ENCODE measurements at places on chromosomes 11 and 22. TPM values are rescaled to one million over a fixed set of nuclear protein-coding genes. Genes with fewer than 3 reads are reported as not detected.
A peak's percentile ranks its signal among the peaks of the same experiment; 100 is the strongest.

PAMR1 gene
- total RNA-seq: not detected

GLB1L3 gene
- 4.1 TPM for total RNA-seq

ASRGL1 gene
- total RNA-seq: 3.7 TPM

NELL1 gene
- total RNA-seq: not detected

NDUFA6 gene
- 91.6 TPM for total RNA-seq

LIF gene
- 304 TPM for total RNA-seq

THRSP gene
- not detected for total RNA-seq

SLC25A45 gene
- 25.1 TPM for total RNA-seq

- H3K36me3 ChIP-seq: no peaks in the 10 kb centered on the region
- no peak overlapping the region for H3K4me3 ChIP-seq
- no peaks in the 10 kb centered on the region for H3K4me1 ChIP-seq
- H3K27me3 ChIP-seq: no peaks in the 10 kb centered on the region
- no peak for DNase-seq
Measured at GRCh38 chr11:79174045-79175008, 266.5 kb downstream of the TENM4 start.

DNA sequence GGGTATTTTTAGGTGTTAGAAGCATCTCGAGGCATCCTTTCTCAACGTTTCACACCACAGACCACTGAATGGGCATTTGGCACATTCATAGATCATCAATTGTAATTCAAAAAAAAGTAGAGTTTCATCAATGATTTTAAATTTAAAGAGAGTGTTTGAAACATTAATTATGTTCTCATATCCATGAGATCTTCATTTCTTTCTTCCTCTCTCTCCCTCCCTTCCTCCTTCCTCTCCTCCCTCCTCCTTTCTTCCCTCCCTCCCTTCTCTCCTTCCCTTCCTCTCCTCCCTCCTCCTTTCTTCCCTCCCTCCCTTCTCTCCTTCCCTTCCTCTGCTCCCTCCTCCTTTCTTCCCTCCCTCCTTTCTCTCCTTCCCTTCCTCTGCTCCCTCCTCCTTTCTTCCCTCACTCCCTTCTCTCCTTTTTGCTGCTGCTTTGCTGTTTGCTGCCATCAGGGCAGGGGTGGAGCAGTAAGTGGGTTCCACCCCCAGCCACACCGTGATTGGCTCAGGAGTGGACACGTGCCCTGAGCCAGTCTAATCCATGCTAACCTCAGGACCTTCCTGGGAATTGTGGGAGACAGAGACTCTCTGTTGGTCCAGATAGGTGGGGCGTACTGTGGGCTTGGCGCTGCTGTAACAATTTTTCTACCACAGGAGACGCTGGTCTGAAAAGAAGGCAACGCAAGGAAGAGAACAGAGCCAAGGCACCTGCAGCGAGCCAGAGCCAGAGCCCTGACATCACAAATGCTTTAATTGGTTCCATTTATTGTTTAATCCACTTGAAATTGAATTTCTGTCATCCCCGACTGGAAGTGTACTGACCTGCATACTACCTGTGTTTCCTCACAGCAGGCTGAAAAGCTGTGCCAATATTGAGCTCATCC, 33.7 kb upstream of the APOBEC3A start:
- H3K27ac ChIP-seq: no peak overlapping the region
- peaks cover 52% of the 10 kb centered on the region for H3K27me3 ChIP-seq
- H3K4me1 ChIP-seq: peaks cover 5% of the 10 kb centered on the region
- H3K36me3 ChIP-seq: no peaks in the 10 kb centered on the region
- DNase-seq: no peak
- H3K4me3 ChIP-seq: no peak overlapping the region

DNA sequence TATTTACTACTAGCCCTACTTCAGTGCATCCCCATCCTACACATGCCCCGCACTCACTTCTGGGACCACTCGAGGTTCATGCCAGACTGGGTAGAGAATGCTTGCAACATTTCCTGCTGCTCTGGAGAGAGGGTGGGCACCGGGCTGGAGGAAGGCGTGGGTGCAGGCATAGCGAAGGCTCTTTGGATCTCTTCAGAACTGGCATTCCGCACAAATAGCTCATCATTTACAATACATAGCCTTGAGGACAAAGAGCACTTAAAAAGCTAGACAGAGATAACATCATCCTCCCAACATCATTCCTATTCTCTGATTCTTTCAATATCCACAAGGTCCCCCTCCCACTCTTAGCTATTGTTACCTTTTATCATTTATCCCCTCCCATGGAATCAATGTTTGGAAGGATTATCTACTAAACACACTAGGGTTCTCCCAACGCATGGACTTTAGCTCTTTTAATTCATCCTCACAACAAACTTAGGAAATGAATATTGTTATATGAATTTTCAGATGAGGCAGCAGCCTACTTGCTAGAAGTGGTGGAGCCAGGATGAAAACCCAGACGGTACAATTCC, 2.5 kb upstream of the TMEM223 start:
- no peak for DNase-seq
- H3K4me1 ChIP-seq: peaks cover 27% of the 10 kb centered on the region
- H3K27ac ChIP-seq: no peak overlapping the region
- H3K4me3 ChIP-seq: no peak overlapping the region

DNA sequence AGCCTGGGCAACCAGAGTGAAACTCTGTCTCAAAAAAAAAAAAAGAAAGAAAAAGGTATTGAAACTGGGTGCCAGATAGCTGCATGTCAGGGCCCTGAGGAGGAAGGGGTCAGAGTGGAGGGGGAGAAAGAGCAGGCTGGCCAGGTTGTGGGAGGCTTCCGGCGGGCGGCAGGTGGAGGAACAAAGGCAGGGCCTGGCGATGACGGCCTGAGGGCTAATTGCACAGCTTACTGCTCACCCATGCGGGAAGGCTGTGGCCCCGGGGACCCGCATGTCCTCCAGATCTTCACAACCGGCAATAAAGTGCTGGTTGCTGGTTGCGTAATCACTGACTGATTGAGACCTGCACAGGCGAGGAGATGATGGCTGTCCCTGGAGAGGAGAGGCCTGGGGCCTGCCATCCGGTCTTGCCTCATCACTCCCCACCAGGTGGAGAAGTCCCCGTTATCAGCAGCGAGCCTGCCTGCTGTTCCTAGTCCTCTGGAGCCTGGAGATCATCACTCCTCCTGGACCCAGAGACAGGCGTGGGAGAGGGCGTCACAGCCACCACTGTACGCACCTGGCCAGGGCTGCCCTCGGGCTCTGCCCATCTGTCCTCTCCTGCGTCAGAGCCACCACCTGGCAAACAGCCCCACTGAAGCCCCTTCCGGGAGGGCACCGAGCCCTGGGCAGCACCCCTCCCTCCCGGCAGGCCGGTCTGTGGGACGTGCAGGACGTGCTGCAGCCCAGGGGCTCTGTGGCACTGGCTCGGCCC, 18.7 kb downstream of the H19 start:
- no peak overlapping the region for H3K4me3 ChIP-seq
- no peaks in the 10 kb centered on the region for H3K4me1 ChIP-seq
- no peaks in the 10 kb centered on the region for H3K27me3 ChIP-seq
- H3K36me3 ChIP-seq: no peaks in the 10 kb centered on the region
- no peak overlapping the region for H3K27ac ChIP-seq

DNA sequence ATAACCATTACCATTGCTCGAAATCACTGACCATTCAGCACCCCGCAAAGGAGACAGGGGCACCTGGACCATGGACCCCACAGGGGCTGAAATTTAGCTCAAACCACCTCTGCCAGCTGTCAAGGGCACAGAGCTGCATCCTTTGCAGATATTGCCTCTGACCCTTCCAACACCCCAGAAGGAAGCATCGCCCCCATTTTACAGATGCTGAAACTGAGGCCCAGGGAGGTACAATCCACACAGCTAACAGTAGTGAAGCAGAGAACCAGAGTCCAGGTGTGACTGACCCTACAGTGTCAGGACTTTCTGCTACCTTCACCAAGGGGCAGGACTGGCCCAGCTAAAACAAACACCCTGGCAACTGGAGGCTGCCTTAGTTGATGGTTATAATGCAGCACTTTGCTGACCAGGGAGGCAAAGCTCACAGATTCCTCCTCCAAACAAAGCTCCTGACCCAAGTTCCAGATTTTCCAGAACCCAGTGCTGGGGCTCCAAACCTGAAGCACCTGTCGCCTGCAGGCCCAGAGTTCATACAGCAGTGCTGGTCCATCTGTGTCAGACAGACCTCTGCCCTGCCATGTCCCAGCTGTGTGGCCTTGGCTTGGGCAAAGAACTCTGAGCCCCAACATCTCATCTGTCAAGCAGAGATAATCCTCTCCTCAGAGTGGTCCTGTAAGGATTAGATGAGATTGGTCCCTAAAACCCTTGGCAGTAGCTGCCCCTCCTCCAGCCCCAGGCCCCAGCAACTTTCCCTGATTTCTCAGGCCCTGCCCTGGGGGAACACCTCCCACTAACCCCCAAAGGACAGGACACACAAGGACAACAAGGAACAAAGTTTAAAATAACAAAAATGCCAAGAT, 15.2 kb upstream of the ARAP1 start:
- peaks cover 12% of the 10 kb centered on the region for H3K4me1 ChIP-seq
- no peaks in the 10 kb centered on the region for H3K27me3 ChIP-seq
- DNase-seq: no peak

DNA sequence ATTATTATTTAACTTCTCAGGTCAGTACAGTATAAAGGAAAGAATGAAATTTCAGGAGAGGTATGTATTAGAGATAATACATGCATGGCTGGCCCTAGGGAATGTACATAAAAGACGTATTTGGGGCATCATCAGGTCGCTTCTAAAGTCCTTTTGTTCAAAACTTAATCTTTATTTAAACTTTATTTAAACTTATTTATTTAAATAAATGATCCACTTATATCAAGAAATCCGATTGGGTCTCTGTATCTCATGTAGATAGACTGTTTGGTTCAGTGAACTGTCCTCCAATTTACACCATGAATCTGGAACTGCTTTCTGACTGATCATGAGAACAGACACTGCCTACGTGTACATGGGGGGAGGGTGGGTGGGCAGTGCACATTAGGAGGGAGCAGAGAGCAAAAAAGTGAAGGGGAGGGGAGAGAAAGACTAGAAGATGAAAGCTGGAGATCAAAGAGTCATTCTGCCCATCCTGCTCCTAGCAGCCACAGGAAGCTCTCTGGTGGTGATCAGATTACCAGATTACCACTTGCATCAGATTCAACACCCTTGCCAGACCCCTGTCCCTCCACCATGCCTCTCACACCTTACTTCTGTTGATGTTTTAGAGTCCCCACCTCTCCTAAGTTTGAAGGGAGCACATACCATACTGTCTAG, 92.1 kb upstream of the MTMR2 start:
- no peaks in the 10 kb centered on the region for H3K27me3 ChIP-seq
- H3K36me3 ChIP-seq: no peaks in the 10 kb centered on the region
- H3K27ac ChIP-seq: no peak overlapping the region
- H3K4me3 ChIP-seq: no peak overlapping the region
- DNase-seq: peak; percentile 67

- H3K36me3 ChIP-seq: no peaks in the 10 kb centered on the region
- H3K4me1 ChIP-seq: peaks cover 24% of the 10 kb centered on the region
- H3K4me3 ChIP-seq: no peak overlapping the region
Measured at GRCh38 chr22:37545703-37546436, 14.4 kb upstream of the CDC42EP1 start.

- peaks cover 2% of the 10 kb centered on the region for H3K27me3 ChIP-seq
- no peak for DNase-seq
- no peak overlapping the region for H3K4me3 ChIP-seq
- H3K36me3 ChIP-seq: no peaks in the 10 kb centered on the region
- no peaks in the 10 kb centered on the region for H3K4me1 ChIP-seq
- no peak overlapping the region for H3K27ac ChIP-seq
Measured at GRCh38 chr22:28208036-28208435, 289.0 kb upstream of the PITPNB start.

GRCh38 chr11:33687733-33688479, 12.7 kb downstream of the C11orf91 start:
- H3K36me3 ChIP-seq: no peaks in the 10 kb centered on the region
- H3K27ac ChIP-seq: no peak overlapping the region
- peaks cover 18% of the 10 kb centered on the region for H3K27me3 ChIP-seq
- peaks cover 3% of the 10 kb centered on the region for H3K4me1 ChIP-seq
- H3K4me3 ChIP-seq: no peak overlapping the region

GRCh38 chr22:32123657-32124056, 35.4 kb downstream of the C22orf42 start:
- no peaks in the 10 kb centered on the region for H3K27me3 ChIP-seq
- no peak for DNase-seq
- H3K4me3 ChIP-seq: no peak overlapping the region
- peaks cover 6% of the 10 kb centered on the region for H3K4me1 ChIP-seq
- H3K27ac ChIP-seq: no peak overlapping the region

- no peaks in the 10 kb centered on the region for H3K36me3 ChIP-seq
- H3K27ac ChIP-seq: no peak overlapping the region
- DNase-seq: no peak
- peaks cover 8% of the 10 kb centered on the region for H3K4me1 ChIP-seq
- no peaks in the 10 kb centered on the region for H3K27me3 ChIP-seq
Measured at GRCh38 chr22:45683248-45683647, 11.6 kb downstream of the ATXN10 start.

- no peaks in the 10 kb centered on the region for H3K36me3 ChIP-seq
- peaks cover 24% of the 10 kb centered on the region for H3K4me1 ChIP-seq
- no peaks in the 10 kb centered on the region for H3K27me3 ChIP-seq
Measured at GRCh38 chr11:44979543-44980399, 29.1 kb upstream of the TP53I11 start.

DNA sequence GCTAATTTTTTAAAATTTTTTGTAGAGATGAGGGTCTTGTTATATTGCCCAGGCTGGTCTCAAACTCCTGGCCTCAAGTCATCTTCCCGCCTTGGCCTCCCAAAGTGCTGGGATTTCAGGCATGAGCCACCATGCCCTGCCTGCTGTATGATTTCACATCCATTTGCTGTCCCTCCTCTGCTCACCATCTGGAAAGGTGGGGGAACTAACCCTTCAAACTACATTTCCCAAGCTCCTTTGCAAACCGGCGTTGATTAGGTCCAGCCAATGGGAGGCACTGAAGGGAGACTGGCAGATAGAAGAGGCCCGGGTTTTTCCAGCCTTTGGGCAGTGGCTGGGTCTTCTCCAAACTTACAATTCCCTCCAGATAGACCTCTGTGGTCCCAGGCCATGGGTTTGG, 19.3 kb downstream of the RFPL1 start:
- no peak overlapping the region for H3K4me3 ChIP-seq
- no peaks in the 10 kb centered on the region for H3K27me3 ChIP-seq
- no peaks in the 10 kb centered on the region for H3K4me1 ChIP-seq

DNA sequence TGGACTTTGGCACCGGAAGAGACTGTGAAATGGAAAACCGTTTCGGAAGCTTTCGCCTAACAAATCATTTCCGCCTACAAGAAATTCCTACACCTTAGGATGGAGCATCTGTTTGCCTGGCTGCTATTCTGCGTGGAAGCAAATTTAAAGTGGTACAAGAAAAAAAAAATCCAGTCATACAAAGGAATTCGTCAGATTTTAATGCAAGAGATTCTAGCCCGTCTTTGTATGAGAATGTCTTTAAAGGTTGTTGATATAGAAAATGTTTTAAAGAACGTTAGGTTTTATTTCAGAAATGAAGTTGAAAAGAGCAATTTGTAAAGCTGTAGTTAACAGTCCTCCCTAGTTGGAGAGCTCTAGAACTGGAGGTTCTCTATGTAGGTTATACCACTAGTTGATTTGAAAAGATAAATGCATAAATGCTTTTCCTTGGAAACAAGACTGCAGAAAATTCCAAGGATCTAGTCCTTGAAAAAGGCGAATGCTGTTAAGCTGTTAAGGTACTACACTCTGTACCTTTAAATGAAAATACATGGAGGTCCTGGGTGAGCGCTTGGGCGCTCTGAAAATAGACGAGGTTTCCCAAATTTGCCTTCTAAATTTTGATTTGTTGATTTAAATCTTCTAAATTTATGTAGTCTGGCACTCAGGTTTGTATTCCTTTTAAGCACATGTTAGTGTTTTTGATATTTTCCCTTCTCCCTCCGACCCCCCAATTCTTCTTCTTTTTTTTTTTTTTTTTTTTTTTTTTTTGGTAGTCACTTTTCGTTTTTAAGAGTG, 2.4 kb downstream of the NCR3LG1 start:
- no peak overlapping the region for H3K27ac ChIP-seq
- peaks cover 28% of the 10 kb centered on the region for H3K4me1 ChIP-seq
- H3K36me3 ChIP-seq: peaks cover 3% of the 10 kb centered on the region
- peaks cover 30% of the 10 kb centered on the region for H3K27me3 ChIP-seq

Measured in activated CD8-positive, alpha-beta memory T cell treated with anti-CD3 and anti-CD28 coated beads, Interleukin-2, amount 10 ng/mL, durations not matched to agents 7 days and 5 days (primary cell).